Stimulated activated CD8-positive, alpha-beta memory T cell treated with anti-CD3 and anti-CD28 coated beads, Interleukin-7, amount 100 ng/mL, for 48 hours (primary cell): ENCODE measurements at places on chromosomes 13 and 19.

DNA sequence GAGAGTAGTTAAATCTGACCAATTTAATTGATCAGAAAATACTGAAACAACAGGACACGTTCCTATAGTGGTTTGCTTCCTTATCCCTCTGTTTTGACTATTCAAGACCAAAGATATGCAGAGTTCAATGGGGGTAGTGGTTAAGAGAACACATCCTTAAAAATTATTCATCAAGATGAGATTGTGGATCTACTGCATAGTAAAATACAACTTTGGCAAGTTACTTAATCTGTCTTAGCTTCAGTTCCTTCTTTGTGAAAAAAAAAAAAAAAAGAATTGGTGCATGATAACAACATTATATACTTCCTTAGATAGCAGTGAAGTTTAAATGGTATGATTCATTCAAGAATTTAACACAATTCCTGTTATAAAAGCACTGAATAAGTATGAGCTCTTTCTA, 552.1 kb downstream of the DCT start:
- DNase-seq, result no peak

DNA sequence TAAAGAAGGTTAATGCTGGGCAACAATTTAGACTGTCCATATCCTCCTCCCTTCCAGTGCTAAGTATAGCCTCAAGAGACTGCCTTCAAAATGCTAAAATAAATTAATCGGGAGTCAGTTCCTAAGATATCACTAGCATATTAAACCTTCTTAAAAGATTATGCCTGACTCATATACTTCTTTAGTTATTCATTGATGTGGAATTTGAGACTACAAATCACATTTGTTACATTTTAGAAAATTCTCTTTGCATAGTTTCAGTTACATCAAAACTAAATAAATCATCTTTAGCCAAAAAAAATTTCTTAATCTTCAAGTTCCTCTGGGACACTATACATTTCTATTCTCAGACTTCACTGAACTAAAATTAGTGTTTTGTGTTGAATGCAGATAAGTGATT, 769.1 kb downstream of the PCDH9 start:
- no peak for DNase-seq

DNA sequence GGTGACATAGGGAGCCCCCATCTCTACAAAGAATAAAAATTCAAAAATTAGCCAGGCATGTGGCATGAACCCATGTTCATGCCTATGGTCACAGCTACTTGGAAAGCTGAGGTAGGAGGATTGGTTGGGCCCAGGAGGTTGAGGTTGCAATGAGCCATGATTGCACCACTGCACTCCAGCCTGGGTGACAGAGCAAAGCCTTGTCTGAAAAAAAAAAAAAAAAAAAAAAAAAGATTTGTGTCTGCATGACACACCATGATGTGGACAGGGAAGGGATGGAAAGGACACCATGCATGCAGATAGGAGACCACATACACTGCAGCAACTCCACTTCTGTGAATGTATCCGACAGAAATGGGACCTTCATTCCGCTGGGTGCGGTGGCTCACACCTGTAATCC, 34.0 kb upstream of the HOMER3 start:
- no peak for DNase-seq

DNA sequence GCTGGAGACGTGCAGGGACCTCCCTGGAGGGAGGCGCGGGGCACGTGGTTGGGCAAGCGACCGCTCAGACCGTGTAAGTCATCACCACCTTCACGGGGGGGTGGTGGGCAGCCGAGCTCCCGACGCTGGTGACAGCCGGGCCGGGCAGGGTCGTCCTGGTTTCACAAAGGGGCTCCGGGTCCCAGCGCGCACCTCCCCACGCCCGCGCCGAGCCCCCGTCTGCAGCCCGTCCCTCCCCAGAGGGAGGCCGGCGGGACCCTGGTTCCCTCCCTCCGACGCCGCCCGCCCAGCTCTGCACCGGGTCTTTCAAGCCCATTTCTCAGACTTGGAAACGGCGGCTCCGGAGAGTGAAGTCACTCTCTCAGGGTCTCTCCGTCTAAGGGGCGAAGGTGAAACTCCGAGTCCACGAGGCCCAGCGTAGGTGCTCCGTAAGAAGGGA, 729 bp upstream of the ARID3A start:
- no peak for DNase-seq

DNA sequence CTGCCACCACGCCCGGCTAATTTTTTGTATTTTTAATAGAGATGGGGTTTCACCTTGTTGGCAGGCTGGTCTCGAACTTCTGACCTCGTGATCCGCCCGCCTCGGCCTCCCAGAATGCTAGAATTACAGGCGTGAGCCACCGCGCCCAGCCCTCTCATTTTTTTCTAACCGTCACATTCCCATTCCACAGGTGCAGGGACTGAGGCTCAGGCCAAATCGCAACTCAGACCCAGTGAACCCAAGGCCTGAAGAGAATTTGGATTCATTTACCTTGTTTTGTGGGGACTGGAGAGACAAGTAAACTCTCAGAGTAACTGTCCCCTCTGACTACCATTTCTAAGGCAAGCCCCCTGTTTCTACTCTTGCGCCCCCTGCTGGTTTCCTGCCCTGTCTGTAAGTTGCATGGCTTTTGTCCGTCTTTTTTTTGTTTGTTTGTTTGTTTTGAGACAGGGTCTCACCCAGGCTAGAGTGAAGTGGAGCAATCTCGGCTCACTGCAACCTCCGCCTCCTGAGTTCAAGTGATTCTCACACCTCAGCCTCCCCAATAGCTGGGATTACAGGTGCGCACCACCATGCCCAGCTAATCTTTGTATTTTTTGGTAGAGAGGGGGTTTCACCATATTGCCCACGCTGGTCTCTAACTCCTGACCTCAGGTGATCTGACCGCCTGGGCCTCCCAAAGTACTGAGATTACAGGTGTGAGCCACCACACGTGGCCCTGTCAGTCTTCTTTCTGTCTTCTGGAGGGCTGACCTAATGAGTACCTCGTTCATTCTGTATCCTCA, 2.3 kb upstream of the STRN4 start:
- DNase-seq, result peak; percentile 68

GRCh38 chr19:23415034-23415433, 19.8 kb upstream of the ZNF91 start:
- no peak for DNase-seq

DNA sequence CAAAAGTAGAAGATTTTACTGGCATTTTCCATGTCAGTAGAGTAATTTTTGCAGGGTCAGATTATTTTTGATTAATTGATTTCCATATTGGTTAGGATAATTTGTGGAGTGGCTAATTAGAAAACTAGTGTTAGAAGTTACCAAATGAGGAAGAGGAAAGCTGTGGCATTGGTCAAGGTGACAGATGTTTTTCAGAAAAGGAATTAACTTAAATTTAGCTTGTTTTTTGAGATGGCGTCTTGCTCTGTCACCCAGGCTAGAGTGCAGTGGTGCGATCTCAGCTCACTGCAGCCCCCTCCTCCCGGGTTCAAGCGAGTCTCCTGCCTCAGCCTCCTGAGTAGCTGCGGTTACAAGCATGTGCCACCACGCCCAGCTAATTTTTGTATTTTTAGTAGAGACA, 28.8 kb downstream of the LSM14A start:
- no peak for DNase-seq

GRCh38 chr19:33268162-33268991, 34.0 kb downstream of the CEBPA start:
- DNase-seq, result no peak

GRCh38 chr19:8682931-8683330, 15.7 kb downstream of the ACTL9 start:
- no peak for DNase-seq

GRCh38 chr13:42239644-42240043, 32.3 kb upstream of the AKAP11 start:
- no peak for DNase-seq

DNA sequence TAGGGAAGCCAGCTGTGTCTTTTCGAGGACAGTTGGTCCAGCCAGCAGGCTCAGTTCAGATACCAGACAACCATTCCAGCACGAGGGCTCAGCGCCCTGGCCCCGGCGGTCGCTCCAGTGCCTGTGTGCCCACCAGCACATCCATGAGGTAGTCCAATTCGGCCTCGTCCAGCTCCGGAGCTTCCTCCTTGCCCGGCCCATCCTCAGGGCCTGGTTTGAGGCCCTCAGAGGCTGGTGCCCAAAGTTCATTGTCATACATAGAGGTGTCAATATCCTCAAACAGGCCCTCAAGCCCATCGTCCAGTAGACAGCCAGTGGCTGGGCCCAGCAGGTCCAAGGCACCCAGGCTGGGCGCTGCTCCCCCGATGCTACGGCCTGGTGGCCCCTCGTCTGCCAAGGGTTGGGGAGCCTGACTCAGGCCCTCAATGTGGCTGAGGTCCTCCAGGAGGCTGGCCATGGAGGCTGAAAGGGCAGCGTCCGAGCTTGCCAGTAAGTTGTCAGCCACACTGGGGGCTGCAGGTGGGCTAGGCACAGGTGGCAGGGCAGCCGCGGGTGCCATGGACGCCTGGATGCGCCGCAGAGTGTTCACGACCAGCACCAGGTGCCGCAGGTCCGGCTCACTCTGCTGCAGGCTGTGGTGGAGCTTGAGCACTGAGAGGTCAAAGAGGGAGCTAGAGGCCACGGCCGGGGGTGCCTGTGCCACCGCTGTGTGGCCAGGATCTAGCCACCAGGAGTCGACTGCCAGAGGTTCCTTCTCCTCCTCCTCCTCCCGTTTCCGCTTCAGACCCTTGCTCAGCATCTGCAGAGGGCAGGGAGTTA, 2.8 kb downstream of the SERTAD1 start:
- no peak for DNase-seq

DNA sequence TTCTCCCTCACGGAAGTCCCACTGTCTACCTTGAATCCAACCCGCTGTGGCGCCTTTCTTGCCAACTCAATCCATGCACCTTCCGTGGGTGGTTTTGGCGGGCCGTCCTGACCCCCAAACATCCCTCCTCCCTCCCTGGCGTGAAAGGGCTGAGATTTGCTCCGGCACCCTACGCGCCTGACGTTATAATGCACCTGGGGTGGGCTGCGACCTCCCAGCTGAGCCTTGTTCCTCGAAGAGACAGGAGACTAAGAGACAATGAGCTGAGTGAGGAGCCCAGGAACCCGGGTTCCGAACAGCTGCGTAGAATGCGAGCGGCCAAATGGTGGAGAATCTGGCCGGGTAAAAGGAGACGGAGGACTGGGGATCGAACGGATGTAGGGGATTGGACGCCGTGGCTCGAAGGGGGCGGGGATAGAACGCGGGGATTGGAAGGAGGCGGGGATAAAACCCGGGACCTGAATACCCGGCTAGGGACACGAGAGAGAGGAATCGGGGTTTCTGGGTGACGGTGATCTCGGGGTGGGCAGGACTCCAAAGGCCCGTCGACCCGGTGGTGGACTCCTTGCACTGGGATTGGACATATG, at the start of gene CPT1C:
TSS of gene CPT1C (plus strand) at position 461 of the 587 bp plus-strand sequence. CDS start 1,137 bp downstream, outside the sequence.
- peak; percentile 41 for DNase-seq

- no peak for DNase-seq
Observed at GRCh38 chr13:94065741-94066140, 413.7 kb downstream of the DCT start.

DNA sequence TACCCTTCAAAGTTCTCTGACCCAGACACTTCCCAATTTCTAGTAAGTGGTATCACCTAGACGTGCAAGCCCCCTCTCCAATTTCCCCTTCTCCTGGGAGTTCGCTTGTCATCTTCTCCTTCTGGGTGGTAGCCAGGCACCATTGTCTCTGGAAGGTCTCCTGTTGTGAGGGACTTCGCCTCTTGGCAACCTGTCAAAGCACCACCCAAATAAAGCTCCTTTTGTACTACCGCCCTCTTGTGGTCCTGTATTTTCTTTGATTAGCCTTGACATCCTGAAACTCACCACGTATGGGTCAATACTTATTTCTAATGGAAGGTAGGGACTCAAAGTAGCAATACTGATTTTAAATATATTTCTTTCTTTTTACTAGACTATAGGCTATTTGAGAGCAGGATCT, 8.2 kb downstream of the GPC5 start:
- DNase-seq, result no peak

GRCh38 chr19:16134510-16134909, 9.0 kb upstream of the HSH2D start:
- no peak for DNase-seq

DNA sequence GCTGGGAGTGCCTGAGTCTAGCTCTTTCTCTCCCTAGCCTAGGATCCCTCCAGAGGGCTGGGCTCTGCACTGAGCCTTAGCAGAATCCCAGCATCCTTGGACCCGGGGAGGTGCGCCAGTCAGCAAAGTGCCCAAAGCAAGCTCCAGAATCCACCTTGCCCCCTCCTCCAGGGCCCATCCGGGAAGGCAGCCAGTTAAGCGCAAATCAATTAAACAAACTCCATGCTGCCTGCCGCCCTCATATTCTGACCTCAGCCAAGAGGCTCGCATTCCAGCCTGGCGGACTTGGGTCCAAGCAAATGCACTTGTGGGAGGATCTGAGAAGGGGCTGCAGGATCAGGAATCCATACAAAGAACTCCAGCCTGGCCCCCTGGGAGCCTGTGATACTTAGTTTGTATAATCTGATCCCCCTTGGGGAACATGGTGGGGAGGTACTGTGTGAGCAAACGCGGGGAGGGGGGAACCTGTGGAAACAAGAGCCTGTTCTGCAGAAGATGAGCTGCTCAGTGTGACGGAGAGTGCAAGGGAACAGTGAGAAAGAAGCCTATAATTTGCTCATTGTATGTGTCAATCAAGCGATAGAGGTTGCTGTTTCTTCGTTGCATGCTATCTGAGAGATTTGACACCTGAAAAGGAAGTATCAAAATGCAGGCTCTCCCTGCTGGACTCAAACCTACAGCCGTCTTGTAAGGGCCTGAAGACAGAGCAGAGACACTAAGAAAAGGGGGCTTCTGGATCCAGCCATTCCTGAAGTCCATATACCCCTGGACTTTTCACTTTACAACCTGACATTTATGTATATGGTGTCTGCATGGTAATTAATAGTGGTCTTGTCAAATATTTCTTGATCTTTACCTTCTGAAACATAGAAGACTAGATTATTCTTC, 29.4 kb downstream of the ZNRF4 start:
- no peak for DNase-seq

DNA sequence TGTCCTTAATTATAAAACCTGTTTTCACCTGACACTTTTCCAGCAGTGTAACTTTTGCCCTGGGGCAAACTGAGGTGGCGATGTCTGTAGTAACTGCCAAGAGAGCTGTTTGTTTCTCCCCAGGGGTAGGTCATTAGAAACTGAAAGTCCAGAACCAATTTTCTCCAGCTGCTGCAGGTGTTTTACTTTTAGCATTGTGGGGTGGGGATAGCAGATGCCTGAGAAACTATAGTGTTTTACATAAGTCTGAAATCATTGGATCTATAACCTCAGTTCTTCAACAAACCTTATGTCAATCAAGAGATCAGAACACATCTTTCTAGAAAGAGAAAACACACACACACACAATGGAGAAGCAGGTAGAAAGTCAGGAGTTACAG, 92.7 kb downstream of the LHFPL6 start:
- DNase-seq, result no peak

DNA sequence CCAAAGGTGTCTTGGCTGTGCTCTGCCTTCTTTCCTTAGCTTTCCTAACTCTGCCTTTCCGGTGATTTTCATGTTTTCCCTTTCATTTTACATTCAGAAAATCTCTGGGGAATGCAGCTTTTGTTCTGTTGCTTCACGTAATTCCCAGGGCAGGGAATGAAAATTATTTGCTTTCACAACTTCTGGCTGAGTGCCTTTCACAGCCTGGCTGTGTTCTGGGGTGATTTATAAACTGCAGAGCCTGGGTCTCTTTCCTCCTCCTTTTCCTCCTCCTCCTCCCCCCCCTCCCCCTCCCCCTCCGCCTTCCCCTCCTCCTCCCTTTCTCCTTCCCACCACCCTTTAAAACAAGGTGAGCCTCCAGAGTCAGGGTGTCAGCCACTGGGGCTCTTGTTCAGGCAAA, 84.3 kb downstream of the RNASEH2B start:
- DNase-seq, result no peak
